ENCODE measurements at places on chromosomes 1 and 21. TPM values are rescaled to one million over a fixed set of nuclear protein-coding genes. Genes with fewer than 3 reads are reported as not detected.

NEGR1 gene
- total RNA-seq = not detected

BLACAT1 gene
- total RNA-seq = not detected

VAMP4 gene
- 10.5 TPM for total RNA-seq

C1orf185 gene
- total RNA-seq = not detected

ERICH3 gene
- 0.44 TPM for total RNA-seq

KRTAP7-1 gene
- total RNA-seq = not detected

PAQR6 gene
- total RNA-seq = 1.6 TPM

KRTAP19-5 gene
- not detected for total RNA-seq

DNA sequence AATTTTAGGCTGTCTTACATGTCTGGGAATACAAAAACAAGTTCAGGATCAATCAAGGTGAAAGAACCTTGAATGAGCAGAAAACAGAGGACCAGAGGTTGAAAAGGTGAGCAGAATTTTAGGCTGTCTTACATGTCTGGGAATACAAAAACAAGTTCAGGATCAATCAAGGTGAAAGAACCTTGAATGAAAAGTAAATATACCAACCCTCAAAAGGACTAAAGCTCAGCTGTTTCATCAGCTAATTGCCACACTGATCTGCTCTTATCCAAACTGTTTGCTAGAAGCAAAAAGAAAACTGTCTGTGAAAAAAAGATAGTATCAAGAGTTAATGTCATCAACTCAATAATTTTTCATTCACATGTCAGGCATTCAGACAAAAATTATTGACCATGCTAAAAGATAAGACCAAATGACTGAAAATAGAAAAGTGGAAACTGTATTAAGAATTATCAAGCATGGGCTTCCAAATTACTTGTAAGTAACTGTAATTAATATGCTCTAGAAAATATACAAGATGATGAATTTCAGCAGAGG, 69.2 kb downstream of the LTN1 start:
- DNase-seq = no peak

- DNase-seq = no peak
Measured at GRCh38 chr1:150477733-150478132, 9.5 kb upstream of the TARS2 start.

GRCh38 chr1:92832537-92833114, 786 bp downstream of the RPL5 start:
- no peak for DNase-seq

DNA sequence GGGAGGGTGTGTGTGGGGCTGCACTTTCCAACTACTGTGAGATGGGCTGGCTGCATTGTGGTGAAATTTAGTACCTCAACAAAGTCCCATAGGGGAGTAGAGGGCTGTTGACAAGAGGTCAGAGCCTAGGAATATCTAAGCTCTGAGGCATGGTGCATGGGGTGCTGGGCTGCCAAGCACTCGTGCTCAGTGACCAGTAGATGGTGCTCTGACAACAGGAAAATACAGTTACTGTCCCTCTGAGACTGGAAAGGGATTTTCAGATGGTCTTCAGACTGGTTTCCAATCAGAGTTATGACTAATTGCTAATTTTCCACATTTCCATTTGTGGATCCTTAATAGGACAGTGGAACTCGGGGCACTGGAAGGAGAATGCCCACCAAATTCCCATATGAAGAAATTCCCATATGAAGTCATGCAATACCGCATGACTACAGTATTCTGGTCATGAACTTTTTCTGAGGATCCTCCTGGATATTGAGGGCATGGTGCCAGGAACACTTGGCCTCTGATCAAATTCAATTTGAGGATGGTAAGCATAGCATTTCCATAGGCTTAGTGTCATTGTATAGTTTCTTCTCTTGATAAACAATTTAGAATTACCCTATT, 4.1 kb upstream of the CACNA1E start:
- DNase-seq = no peak

DNA sequence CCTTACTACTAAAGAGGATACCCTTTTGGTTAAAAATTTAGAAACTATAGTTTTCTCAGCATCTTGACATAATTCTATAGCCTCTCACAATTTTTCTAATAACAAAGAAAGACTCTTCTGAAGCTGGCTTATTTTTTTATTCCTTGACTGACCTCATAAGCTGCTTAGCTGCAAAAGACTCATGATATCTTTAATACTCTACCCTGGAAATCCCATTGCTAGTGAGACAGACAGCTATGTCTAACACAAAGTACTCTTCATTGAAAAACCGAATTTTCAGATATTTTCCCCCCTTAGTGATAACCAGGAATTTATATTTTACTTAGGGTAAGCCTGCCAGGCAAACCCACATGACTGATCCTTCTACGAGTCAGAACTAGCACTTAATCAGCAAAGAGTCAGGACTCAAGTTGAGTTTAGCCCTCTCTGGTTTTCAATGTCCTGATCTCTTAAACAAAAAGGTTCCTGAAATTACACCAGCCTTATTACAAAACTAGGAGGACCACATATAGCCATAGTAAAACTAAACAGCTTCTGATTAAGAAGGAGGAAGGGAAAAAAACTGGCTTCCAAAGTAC, 56.9 kb downstream of the ENAH start:
- DNase-seq = no peak

GRCh38 chr1:151721788-151722510, 627 bp downstream of the RIIAD1 start:
- no peak for DNase-seq

DNA sequence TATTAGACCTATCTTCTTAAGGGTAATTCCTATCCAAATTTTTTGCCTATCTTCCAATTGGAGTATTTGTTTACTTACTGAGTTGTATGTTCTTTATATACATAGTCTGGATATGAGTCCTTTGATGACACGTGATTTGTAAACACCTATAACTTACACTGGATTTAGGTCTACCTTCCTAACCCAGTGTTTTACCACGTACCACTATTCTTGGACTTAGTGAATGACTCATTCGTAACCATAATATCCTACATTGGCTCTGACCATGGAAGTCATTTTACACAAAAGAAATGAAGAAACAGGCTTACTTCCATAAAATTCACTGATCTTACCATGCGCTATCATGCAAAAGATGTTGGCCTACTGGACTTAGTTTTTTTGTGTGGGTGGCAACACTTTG, 23.9 kb upstream of the ZZZ3 start:
- DNase-seq = no peak

DNA sequence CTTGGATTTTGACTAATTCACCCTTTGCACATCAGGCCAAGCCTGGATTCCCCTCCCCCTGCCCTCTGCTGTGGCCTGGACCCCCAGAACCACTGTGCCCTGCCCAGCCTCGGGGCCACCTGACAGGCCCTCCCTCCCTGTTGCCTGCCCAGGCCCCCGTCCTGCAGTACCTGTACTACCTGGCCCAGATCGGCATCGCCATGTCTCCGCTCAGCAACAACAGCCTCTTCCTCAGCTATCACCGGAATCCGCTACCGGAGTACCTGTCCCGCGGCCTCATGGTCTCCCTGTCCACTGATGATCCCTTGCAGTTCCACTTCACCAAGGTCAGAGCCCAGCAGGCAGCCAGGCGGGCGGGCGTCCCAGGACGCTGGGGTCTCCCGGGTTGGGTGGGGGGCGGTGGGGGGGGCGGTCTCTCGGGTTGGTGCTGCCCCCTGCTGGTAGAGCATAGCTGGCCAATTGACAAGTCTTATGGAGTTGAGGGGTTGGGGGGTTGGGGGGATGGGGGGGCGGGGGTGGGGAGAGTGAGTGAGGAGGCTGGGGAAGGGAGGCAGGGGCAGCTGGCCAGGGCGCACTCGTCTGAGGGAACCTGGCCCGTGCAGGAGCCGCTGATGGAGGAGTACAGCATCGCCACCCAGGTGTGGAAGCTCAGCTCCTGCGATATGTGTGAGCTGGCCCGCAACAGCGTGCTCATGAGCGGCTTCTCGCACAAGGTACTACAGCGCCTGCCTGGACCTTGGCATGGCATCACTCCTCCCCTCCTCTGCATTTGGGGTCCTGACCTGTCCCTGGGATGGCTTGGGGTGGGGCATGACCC, 10.7 kb downstream of the AMPD2 start:
- no peak for DNase-seq

DNA sequence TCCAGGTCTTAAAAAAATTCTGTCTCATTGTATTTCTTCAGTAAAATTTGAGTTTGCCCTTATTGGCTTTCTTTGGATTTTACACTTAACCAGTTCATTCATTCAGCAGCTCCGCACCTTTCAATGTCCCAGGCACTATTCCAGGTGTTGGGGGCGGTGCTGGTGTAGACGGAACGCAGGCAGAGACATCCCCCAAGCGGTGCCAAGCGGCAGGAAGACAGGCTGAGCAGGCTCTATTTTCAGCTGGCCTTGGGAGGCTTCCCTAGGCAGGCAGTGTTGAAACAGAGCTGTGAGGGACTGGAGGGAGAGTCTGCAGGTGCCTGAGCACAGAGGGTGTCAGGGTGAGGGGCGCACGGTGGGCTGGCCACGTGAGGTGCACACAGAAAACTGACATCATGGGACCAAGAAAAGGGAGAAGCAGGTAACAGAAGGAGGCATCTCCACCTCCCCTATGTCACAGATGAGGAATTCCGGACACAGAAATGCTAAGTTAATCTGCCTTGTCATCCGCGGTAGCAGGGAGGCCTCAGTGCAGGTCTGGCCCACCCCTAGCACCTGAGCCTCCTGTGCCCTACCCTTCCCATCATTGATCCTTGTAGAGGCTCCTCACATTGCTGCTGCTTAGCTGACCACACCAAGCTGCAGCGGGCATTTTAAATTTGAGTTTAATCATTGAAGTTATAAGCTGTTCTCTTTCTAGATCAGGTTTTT, 40.8 kb downstream of the SLC37A1 start:
- DNase-seq = no peak

DNA sequence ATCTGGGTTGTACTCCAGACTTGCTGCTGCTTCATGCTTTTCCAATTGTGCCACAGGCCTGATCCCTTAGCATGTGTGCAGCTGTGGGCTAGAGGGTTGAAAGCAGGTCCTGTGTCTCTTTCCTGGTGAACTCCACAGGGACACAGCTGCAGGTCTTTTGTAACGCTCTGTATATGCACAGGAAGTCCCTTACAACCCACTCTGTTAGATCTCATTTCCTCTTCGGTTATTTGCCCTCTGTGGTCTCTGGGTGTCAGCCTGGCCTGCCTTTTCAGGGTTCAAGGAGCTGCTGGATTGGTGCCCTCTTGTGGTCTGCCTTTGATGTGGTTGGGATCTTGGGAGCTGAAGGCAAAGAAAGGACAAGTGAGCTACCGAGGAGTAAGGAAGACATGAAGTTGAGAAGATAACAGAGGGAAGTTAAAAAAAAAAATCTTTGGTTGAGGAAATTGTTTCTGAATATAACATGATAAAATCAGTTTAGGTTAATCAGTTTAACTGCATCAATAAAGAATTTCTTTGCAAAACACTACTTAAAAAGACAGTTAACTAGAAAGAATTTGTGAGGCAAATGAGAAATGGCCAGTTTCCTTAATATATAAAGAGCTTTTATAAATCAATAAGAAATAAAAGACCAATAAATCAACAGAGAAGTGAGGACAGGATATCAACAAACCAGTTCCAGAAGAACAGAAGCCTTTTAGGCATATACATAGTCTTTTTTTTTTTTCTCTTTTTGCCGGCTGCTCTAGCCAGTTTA, 44.1 kb downstream of the UCK2 start:
- DNase-seq = no peak

- DNase-seq = no peak
Measured at GRCh38 chr1:85700422-85700821, 7.8 kb downstream of the ZNHIT6 start.

Data from activated B cell treated with CpG ODN at 0.5 μM for 24 hours (primary cell).